Fibroblast of villous mesenchyme (primary cell): ENCODE measurements at places on chromosomes 12 and 14. TPM values are rescaled to one million over a fixed set of nuclear protein-coding genes. Genes with fewer than 3 reads are reported as not detected.

Gene TNFAIP2
- total RNA-seq = 122 and 240 TPM in 2 replicates

Gene C12orf54
- total RNA-seq = not detected in 2 replicates

Gene TSPAN9
- 41.6 and 76.0 TPM in 2 replicates for total RNA-seq

- DNase-seq = peak; percentile 54
These were observed 383.7 kb downstream of the EGLN3 start for GRCh38 chr14:33567023-33567728.

- DNase-seq = no peak
These were observed 121.5 kb upstream of the CPM start for GRCh38 chr12:69054343-69055056.
